ENCODE measurements at places on chromosomes 4 and X.

DNA sequence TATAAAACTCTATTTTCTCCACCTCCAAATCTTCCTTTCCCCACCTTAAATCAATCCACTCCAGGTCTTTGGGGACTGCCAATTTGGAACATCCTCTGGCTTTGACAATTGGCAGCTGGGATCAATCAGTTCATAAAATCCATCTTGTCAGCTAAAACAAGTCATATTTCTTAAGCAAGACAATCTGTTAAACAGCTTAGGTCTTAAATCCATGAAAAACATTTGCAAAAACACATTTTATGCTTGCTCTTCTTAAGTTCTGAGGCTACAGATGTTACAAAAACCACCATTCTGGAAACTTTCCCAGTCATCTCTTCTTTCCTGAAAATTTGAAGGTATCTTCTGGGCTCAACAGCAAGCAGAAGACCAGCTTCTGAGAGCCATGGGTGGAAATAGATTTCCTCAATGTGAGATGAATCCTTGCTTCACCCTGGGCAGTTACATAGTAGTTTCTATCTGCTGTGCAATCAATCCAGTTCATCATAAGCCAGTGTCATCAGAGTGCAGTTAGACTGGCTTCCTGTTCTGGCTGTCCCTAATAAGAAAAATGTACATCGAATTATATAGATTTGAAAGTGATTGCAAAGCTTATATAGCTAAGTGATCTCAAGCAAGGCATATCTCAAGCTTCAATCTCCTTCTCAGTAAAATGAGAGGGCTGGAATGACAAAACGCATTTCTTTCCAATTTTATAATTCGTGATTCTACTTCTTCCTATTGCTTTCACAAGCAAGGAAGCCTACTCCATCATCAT is 402.7 kb upstream of the INTU start:
- no peak for DNase-seq

GRCh38 chrX:41322821-41323603 is 10.9 kb upstream of the DDX3X start:
- DNase-seq: no peak

DNA sequence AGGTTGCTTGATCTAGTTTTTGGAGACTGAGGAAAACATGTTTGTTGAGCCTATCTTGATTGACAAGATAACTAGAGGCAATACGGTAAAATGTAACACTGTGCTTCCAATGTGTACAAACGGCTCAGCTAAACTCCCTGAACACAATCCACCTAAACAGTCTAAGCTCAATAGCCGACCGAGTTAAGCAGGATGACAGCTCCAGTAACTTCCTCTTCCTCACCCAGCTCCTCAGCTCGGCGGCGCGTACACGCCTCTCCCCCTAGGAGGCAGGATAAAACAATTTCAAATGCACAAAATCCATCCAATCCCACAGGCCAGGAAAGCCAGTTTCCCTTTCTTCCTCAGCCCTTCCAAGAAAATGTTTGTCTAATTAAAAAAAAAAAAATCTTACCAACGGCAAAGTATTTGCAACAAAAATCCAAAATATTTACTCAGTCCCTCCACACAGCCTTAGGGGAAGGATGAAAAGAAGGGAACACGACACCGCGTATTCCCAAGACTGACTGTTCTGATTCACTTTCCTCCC is 1.0 kb downstream of the CNOT6L start:
- DNase-seq: peak; percentile 55

DNA sequence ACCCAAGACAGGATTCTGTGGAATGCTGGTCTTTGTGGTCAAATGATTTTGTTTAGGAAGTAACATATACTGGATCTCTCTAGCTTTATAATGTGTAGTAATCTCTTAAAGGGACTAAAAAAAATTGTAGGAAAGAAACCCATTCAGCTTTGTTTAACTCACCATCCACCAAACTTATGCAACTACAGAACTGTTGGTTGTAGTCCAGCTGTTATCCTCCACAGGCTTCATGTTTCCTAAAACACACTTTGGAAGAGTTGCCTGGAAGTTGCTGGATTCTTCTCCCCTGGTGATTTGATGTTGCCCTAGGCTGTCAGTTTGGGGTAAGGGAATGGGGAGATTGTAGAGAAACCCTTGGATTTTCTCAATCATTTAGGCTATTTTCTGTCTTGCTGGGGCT is 89.3 kb downstream of the RLIM start:
- no peak for DNase-seq

GRCh38 chrX:17788439-17788838 is 51.1 kb downstream of the SCML1 start:
- DNase-seq: peak; percentile 30

GRCh38 chr4:105966051-105966450 is 70.8 kb downstream of the NPNT start:
- no peak for DNase-seq

DNA sequence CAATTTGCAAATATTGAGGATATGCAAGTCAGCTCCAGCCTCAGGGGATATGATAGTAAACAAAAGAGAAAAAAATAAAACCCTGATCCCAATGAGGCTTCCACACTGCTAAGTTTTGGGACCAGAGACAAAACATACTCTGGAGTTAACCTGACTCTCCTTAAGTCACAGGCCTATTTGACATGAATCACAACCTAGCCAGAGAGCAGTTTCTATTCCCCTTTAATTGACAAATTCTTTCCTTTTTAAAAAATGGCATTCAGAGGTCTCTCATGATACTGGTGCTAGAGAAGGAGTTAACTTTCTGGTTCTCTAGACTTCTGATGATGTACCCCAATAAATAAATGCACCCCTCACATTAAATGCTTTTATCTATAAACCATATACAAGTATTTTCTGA is 8.8 kb downstream of the ACSL1 start:
- no peak for DNase-seq

DNA sequence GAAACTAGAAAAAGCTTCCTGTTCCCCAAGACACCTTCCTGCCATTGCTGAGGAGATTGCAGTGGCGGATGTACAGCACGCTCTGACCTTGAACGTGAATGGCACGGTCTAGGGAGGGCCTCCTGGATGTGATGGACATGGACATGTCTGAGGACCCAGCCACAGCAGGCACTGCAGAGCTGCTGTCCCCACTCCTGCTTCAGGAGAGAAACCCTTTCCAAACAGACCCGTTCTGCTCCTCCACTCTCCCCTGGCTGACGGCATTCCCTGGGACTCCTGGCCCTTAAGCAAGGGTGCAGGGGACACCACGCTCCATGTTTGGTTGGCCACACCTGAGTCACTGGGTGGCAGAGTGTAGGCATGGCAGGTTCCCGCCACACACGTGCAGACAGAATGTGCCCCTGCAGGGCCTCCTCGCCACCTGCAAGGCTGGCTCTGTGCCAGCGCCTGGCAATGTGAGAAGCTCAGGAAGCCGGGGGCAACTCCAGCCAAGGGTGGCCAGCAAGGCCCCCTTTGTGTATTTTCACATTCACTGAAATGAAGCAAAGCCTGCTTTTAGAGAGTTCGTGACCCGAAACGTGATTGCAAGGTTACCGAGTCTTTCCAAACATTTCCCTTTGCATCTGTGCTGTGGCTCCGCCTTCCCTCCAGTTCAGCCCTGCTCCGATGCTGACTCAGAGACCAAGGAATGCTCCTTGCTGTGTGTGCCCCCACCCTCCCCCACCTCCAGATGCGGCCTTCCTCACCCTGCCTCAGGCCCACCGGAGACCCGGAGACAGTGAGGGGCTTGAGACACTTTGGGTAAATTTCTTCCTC is 46.1 kb downstream of the HTRA3 start:
- DNase-seq: peak; percentile 43

GRCh38 chrX:46681849-46682248 is 77.1 kb downstream of the SLC9A7 start:
- no peak for DNase-seq

DNA sequence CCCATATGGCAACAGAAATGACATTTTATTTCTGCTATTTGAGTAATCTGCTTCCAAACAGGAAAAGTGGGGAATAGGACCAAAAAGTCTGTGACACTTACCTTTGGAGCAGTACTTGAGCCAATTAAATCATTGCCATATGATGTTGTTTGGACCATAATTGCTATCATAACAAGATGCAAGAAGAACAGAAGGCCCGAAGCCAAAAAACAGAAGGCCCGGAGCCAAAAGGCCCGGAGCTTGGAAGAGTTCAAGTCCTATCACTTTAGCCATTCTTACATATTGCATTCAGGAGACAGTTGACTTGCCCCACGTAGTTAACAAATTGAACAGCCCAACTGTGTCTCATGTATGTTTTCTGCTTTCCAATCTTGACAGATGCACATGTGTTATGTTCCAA is 285.6 kb downstream of the ARHGAP24 start:
- DNase-seq: no peak

DNA sequence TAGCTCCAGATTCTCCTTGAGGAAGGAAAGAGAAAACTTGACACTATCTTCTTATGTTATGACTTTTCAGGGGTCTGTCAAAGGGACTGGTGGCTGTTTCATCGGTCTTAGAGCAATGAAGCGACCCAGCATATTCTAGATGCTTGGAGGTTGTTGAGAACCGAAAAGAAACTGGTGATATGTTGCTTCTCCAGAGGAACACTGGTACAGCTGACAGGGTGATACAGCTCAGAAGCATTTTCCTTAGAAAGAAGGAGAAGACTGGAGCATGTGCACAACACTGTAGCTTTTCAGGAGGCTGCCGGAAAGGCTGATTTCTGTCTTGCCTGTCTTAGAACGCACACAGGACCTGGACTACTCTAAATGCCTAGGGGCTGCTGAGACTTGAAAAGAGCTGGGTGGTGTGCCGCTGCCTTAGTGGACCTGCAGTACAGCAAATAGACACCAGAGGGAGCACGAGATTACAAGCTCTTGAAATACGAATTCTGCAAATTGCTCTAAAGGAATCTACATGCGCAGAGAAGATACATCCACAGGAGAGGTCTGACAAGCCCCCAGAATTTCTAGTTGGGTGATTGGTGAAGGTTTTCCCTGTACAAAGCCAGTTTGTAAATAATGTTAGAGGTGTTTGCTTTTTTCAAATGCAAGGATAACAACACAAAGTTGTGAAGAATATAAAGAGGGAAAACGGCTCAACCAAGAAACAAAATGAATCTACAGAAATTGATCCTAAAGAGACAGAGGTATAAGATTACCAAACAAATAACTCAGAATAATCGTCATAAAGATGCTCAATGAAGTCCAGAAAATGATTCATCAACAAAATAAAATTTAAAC is 223.1 kb upstream of the DMD start:
- DNase-seq: peak; percentile 83

- DNase-seq: no peak
These were observed 39.4 kb upstream of the SHROOM4 start for GRCh38 chrX:50853399-50853798.

DNA sequence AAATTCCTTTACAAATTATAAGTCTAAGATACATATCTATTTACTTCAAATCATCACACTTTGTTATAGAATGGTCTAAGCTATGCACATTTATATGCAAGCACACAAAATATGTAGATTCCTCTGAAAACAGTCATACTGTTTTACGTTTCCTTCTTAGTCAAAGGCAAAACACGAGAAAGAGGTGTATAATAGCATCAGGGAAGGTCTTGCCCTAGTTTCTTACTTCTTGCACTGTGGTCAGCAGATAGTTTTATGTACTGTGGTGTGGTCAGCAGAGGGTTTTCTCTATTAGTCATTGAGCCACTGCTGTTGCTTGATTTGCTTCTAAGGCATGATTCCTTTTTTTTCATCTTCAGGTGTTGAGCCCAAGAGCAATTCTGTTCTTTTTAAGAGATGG is 117.7 kb downstream of the ADAM29 start:
- no peak for DNase-seq

DNA sequence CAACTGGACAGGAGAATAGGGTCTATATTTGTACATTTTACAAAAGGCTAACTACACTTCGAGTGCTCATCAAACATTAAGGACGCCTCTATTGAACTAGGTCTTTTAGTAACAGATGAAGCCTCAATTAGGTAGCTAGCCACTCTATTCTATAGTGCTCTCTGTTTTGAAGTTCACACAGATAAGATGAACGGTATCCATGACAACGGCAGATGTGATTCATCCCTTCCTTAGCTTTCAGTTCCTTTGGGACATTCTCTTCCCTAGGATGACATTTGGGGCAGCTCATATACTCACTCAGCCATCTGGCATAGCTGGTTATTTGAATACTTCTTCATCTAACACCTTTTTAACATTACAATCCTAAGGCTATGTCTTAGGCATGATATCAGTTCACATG is 62.4 kb upstream of the WDFY3 start:
- DNase-seq: no peak

DNA sequence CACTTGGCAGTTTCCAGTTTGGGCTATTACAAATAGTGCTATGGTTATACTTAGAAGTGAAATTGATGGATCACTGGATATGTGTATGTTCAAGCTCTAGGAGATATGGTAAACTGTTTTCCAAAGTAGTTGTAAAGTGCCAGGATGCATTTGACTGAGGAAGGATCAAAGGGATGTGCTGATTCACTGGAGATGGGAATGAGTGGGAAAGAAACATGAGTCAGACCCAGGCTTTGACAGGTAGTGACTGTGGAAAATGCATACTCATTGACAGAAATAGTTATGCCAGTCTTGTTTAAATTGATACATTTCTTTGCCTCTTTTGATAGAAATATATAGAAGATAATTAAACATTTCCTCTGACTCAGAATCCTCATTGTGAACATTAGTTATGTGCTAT is 77.9 kb downstream of the CEP135 start:
- DNase-seq: no peak

GRCh38 chr4:78477276-78477675 is 74.3 kb upstream of the ANXA3 start:
- no peak for DNase-seq

DNA sequence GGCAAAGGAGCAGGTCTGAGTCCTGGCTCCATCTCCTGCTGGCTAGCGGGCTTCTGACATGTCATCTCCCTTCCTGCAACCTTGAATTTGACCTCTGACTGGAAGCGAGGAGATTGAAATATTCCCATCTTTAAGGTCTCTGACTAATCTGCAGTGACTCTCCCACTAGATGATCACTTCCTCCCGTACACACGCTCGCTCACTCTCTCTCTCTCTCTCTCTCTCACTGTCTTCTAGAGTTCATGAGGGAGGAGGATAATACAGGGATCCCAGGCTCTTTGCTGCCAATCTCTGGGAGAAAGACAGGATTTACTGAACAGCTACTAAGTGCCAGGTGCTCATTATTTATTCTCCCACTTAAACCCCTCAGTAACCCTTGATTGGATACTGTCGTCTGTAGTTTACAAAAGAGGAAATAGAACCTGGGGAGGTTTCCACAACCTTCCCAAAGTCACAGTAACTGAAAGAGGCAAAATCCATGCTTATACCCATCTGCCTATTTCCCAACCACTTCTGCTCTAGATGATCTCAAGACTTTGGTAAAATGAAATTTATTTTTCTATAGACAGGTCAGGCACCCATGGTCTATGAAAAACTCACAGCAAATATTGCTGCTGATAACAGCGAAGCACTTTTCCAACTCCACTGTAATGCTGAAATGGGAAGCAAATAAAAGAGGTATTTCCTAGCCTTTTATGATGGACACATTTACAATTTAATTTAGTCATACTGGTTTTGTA is 193.5 kb upstream of the C1QTNF7 start:
- no peak for DNase-seq

DNA sequence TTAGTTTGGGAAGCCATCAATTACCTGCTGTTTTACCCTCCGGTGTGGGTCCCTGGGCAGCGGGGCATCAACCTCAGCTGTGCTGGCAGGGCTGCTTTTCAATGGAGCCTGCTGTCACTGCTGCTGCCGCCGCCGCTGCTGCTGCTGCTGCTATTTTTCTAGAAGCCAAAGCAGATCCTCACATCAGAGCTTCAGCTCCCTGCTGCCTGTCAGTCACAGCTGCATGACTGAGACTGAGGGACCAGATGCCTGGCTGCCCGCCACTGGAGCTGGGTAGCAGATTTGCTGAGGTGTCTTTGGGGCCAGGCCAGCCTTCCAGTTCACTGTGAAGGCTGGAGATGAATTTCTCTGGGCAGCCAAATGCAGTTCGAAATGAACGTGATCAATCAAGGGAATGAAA is 200.3 kb upstream of the NHS start:
- no peak for DNase-seq

- DNase-seq: no peak
These were observed 47.3 kb upstream of the PPARGC1A start for GRCh38 chr4:23937173-23937572.
